GM04503 (cell line): ENCODE measurements at places on chromosomes 4 and X.

- no peak for DNase-seq
Measured at GRCh38 chrX:131306601-131307000, 17.5 kb upstream of the IGSF1 start.

DNA sequence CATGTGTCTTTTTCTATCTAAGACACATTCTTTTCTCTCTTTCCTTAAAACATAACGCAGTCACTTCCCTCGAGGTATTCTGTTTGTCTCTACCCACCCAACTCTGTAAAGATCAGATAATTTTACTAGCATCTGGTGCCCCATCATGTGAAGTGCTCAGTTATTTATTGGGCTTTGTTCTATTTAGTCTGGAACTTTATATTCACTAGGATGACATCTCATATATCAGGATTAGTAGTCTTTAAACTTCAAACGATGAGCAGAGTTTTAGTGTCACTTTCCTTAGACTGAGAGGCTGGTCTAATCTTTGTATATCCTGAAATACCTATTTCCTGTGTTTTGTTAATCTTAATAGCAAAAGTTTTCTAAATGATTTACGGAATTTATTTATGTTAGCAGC lies 445.5 kb upstream of the NDST3 start:
- no peak for DNase-seq

GRCh38 chrX:74420196-74421035 lies 877 bp upstream of the SLC16A2 start:
- no peak for DNase-seq

GRCh38 chr4:3791256-3791655 lies 25.1 kb downstream of the ADRA2C start:
- no peak for DNase-seq

GRCh38 chrX:68942104-68942503 lies 113.3 kb downstream of the EFNB1 start:
- DNase-seq: no peak
